ENCODE measurements at places on chromosomes 11 and 22.

- no peak for ATAC-seq
Measured at GRCh38 chr11:17793642-17794170, 59.1 kb downstream of the KCNC1 start.

DNA sequence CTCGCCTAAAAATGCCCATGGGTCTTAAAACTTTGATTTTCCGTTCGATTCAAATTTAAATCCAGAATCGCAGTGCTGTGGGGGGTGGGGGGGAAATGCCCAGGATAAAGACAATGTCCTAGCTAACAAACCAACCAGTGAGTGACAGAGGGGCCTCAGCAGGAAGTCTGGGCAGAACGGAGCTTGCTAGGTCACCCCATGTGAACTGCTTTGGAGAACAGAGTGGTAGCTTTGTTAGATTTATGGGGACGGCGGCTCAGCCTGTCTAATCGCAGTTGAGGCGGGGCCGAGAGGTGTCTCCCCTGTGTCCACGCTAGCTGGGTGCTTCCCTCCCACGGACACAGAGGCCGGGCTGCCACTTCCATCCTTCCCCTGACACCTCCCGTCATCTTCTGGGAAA lies 243.9 kb downstream of the CTTN start:
- ATAC-seq = no peak

DNA sequence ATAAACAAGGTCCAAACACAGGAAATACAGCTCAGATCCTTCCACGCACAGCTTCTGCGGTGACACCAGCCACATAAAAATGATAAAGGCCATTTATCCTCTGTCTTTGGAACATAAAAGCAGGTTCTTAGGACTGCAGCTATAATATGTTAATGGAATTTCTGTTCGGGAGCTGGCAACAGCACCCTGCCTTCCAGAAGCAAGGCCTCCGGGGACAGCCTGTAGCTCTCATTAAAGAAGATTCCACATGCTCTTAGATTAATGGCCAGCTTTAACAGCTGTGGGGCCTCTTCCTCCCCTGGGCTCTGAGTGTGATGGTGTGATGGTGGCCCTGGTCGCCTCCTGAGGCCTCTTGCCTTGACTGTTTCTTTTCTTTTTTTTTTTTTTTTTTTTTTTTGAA lies 137.3 kb downstream of the CACNA1I start:
- no peak for ATAC-seq

- no peak for ATAC-seq
Measured at GRCh38 chr11:12741671-12742216, 67.5 kb downstream of the TEAD1 start.

GRCh38 chr11:6932145-6932544 lies 5.9 kb downstream of the ZNF215 start:
- no peak for ATAC-seq

DNA sequence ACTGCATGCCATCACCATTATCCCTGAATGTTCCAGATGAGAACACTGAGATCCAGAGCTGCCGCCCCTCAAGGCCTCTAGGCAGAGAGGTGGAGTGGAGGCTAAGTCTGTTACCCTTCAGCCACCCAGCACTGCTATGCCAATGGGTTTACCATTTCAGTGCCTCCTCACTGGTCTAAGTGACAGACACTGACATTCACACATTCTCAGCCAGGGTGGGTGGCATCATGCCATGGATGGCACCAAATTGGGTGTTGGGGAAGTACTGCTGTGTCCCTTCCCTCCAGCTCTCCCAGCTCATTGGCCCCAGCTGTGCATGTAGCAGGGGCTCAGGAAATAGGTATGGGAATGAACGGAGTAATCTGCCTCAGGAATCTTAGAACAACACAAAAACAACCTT lies 96.8 kb upstream of the PLET1 start:
- ATAC-seq = no peak

- no peak for ATAC-seq
Measured at GRCh38 chr11:38927993-38928392, 2330.0 kb upstream of the RAG2 start.

- no peak for ATAC-seq
Measured at GRCh38 chr11:110513846-110514437, 84.2 kb downstream of the FDX1 start.
